ENCODE measurements at places on chromosomes 6 and 20. TPM values are rescaled to one million over a fixed set of nuclear protein-coding genes. Genes with fewer than 3 reads are reported as not detected.

DNA sequence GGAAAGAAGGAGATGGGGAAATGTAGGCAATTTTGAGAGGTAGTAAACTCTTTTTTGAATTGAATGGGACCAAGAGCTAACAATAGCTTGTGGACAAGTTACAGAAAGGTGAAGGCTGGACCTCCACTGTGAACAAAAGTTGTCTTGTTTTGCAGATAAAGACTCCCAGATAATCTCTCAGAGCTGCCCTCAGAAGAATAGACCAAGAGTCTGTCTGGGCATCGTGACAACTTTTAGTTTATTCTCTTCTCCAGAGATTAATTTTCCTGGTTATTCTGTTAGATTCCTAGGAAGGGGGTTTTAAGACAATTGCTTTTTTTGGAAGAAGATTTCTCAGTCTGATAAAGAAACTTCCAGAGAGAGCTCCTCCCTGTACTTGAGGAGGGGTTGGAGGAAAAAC, 161.9 kb downstream of the COL19A1 start:
- no peak for DNase-seq

Gene ZNF217
- 76.6 TPM for total RNA-seq

- DNase-seq, result no peak
Measured at GRCh38 chr20:25372584-25373336, 17.9 kb downstream of the ABHD12 start.

Gene ATP5F1E
- total RNA-seq, result 96.4 TPM

DNA sequence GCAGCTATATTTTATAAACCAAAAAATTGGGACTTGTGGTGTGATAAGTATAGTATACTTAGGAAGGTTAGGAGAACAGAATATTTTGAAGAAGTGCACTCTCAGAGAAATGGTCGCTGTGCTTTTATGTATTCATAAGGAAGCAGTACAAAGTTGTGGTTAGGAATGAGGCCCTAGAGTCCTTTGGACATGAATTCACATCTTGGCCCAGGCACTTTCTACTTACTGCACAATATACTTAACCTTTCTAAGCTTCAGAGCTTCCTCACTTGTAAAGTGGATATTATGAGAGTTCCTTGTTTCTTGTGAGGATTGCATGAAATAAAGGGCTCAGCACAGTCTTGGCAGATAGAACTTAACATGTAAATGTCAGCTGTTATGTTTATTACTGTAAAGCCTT, 21.0 kb upstream of the SERINC3 start:
- DNase-seq, result no peak

DNA sequence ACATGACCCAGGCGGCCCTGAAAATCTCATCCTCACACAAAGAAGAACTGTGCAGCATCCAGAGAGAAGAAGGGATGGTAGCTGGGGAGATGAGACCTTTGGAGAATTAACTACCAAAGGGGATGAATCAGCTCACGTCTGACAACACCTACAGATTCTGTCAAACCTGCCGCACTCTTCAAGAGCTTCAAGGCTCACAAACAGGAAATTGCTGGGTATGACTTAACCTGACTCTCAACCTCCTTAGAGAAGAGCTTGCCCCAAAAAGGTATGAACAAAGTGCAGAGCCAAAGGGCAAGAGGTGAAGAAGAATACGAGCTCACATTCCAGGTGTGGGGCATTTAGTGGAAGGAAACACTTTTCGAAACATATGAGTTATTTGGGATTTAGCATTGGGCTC, 139.8 kb downstream of the BACH2 start:
- no peak for DNase-seq

GRCh38 chr20:10640897-10641296, 32.9 kb downstream of the JAG1 start:
- DNase-seq, result no peak

DNA sequence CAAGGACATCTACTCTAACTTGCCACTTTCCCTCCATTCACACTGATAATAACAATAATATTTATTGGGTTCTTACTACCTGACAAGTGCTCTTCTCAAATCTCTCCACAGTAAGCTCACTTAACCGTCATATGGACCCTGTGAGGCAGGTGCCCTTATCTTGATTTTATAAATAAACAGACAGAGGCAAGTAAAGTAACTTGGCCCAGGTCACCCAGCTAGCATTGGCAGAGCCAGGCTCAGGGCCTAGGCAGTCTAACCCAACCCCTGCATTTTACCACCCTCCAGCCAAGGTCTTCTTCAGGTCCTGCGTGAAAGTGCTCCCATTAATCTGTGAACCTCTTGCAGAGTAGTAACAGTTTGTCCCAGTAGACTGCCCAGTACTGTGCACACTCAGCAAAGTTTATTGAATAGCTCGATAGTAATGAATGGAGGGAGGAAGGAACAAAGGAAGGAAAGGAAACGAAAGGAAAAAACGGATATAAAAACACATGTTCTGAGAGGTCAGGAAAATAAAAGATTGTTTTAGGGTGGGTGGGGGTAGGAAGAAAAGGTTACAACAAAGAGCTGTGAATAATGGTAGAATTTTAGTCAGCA, 17.0 kb upstream of the STX11 start:
- no peak for DNase-seq

DNA sequence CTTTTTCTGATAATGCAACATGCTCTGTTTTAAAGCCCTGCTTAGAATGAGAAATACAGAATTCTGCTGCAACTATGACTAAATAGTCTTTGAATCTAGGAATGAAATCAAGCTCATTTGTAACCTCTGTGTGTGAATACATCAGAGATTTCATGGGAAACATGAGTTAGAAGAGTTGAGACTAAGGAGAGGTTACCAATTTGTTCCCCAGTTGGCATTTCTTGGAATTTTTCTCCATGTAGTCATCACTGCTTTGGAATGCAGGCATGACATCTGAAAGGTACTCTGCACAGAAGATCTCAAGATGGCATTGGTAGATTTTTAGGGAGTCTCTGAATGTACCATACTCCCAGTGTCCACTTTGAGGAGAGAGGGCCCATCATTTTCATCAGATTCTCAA, 237.2 kb downstream of the TFAP2A start:
- no peak for DNase-seq

Gene RIMS1
- 0.58 TPM for total RNA-seq

DNA sequence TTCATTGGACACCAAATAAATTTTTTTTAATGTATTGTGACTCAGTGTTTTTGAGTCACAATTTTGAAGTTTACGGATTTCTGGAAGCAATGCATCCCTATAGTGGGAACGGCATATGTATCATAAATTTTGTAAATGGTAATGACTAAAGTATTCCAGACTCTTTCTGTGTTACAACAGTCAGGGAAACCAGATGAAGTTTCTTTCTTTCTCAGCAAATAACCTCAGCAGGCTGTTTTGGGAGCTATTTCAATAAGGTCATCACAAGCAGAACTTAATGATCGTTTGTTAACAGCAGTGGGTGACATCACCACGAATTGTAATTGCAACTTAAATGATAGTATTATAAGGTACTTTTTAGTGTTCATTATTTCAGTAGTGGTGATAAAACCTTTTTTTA, 52.0 kb downstream of the HIVEP1 start:
- DNase-seq, result no peak

GRCh38 chr6:18264923-18265377, 620 bp upstream of the DEK start:
- no peak for DNase-seq

- no peak for DNase-seq
Measured at GRCh38 chr6:135434095-135434494, 63.4 kb downstream of the AHI1 start.

DNA sequence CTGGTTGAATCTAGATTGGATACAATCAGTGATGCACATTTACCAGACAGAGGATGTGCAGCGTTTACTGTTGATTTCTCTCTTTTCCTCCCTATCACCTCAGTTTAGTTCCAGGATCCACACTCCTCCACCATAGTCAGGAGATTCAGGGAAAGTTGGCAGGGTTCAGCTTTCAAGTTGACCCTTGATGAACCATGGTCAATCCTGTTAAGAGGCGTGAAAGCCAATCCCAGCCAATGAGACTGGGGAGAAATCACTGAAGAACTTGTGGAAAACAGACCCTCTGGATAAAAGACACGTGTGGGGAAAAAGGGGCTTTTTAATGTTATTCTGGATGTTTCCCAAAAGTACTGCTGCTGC, 19.2 kb upstream of the SCP2D1 start:
- DNase-seq, result no peak

DNA sequence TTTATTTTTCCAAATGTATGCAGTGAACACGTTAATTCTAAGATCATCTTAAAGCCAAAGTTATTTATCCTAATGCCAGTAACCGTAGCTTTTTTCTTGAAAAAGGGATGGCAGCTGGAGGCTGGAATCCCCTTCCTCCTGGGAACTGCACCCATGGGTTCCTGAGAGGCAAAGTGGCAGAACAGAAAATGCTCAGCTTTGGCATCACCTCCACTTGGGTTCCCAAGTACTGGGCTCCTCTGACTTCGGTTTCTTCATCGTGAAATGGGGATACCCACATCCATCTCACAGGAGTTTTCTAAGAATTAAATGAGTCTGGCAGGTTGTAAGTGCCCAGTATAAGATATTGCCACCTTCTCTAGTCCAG, 6.2 kb upstream of the DDX43 start:
- no peak for DNase-seq

- no peak for DNase-seq
Measured at GRCh38 chr20:34091637-34092200, 20.3 kb downstream of the EIF2S2 start.

DNA sequence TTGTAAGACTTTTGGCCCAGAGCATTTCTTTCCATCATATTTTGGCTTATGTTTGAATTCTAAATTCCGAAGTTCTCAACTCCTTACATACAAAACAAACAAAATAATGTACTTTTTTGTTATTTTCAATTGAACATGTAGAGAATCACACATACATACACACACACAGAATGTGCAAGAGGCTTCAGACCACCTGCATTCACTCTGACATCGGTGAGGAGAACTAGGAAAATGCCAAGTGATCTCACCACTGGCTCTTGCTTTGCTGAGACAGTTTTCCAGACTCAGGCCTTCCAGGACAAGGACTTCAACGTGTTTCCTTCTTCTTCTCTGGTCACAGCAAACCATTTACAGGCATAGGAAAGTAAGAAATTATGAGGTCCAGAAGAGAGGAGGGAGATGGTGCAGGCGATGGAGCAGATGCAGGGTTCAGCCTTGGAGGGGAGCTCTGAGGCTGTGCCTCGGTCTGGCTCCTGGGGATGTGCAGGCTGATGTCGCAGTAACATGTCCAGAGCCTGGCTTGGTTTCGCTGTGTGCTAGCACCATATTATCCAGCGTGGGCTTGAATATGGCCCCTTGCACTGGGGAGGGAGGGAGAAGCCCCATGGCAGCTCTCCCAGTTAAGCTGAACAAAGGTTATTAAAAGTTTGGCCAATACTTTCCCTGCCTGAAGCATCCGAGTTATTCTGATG, 93.4 kb downstream of the DACT2 start:
- DNase-seq, result no peak

DNA sequence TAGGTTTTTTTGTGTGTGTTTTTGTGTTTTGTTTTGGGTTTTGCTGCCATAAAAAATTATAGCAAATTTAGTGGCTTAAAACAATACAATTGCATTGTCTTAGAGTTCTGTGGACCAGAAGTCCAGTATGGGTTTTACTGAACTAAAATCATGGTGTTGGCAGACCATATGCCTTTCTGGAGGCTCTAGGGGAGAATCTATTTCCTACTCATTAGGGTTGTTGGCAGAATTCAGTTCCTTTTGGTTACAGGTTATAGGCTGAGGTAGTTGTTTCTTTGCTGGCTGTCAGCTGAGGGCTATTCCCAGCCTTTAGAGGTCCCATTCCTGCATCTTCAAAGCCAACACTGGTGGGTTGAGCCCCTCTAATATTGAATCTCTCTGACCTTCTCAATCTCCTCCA, 181.3 kb downstream of the IBTK start:
- no peak for DNase-seq

GRCh38 chr20:10883166-10883565, 209.4 kb upstream of the JAG1 start:
- no peak for DNase-seq

- DNase-seq, result no peak
Measured at GRCh38 chr6:83092756-83093399, 25.4 kb downstream of the DOP1A start.

GRCh38 chr20:63747622-63748069, 8.1 kb downstream of the SLC2A4RG start:
- no peak for DNase-seq

GRCh38 chr6:42565823-42566613, 2.2 kb downstream of the UBR2 start:
- DNase-seq, result no peak

Gene BTN1A1
- 1.1 TPM for total RNA-seq

DNA sequence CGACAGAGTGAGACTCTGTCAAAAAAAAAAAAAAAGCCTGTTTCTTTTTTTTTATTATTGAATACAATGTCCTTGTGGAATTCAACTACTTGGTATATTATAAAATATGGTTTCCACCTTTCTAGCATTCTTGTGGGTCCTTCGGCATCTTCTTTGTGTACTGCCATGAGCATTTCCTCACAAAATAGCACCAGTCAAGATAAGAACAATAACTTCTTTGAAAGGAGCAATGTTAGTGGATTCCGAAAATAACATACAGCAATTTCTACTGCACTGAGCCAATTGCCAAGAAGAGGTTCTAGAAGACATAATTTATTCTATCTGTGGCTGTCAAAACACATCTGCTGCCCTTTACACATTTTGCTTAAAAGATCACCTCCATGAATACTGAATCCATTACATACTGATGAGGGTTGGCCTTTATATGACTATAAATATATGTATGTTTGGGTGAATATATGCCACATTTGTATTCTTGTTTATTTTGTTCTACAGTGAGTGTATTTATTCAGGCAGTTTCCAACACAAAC, 19.1 kb upstream of the SPTLC3 start:
- DNase-seq, result no peak

DNA sequence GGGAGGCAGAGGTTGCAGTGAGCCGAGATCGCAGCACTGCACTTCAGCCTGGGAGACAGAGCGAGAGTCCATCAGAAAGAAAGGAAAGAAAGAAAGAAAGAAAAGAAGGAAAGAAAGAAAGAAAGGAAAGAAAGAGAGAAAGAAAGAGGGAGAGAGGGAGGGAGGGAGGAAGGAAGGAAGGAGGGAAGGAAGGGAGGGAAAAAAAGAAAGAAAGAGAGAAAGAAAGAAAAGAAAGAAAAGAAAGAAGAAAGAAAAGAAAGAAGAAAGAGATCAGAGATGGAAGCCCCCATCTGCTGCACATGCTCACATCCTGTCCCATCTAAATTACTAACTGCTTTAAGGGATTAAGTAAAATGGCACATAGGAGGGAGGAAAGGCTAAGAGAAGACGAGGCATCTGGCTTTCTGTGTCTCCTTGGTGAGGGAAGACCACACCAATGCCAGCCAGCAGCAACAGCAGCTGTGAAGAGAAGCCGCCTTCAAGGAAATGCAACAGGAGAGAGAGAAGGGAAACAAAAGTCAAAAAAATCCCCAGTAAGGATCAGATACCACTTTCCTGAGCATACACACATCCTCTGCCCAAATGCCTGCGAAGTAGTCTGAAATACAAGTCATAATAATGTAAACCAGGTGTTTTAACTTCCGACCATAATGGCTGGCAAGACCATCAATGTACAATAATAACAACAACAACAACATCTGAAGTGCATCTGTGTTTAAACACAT, 300.2 kb upstream of the JARID2 start:
- no peak for DNase-seq

GRCh38 chr20:34040300-34040995, 46.7 kb downstream of the RALY start:
- no peak for DNase-seq

Data from GM12878 (cell line).